ENCODE measurements at places on chromosomes 7 and 10.

DNA sequence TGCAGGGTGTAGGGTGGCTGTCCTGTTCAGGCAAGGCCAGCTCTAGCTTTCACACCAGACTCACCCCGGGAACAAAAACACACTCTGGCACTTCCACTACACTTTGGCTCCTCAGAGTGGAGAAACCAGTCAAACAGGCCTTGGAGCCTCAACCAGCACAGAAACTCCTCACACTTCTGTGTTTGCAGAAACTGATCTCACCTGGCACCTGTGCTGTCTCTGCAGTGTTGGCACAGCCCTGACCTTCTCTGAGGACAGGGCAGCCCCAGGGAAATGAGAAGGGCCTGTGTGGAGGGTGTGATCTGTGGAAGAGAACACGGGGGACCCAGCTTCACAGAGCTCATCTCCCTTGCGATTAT lies 4.1 kb upstream of the CALML5 start:
- DNase-seq, result no peak

GRCh38 chr10:8017277-8017676 lies 37.2 kb upstream of the GATA3 start:
- DNase-seq, result no peak

GRCh38 chr10:51394039-51394438 lies 305.4 kb downstream of the CSTF2T start:
- no peak for DNase-seq

- DNase-seq, result no peak
Measured at GRCh38 chr10:124733571-124734245, 10.5 kb downstream of the FAM53B start.

- DNase-seq, result no peak
Measured at GRCh38 chr7:141484907-141485306, 66.3 kb upstream of the AGK start.

DNA sequence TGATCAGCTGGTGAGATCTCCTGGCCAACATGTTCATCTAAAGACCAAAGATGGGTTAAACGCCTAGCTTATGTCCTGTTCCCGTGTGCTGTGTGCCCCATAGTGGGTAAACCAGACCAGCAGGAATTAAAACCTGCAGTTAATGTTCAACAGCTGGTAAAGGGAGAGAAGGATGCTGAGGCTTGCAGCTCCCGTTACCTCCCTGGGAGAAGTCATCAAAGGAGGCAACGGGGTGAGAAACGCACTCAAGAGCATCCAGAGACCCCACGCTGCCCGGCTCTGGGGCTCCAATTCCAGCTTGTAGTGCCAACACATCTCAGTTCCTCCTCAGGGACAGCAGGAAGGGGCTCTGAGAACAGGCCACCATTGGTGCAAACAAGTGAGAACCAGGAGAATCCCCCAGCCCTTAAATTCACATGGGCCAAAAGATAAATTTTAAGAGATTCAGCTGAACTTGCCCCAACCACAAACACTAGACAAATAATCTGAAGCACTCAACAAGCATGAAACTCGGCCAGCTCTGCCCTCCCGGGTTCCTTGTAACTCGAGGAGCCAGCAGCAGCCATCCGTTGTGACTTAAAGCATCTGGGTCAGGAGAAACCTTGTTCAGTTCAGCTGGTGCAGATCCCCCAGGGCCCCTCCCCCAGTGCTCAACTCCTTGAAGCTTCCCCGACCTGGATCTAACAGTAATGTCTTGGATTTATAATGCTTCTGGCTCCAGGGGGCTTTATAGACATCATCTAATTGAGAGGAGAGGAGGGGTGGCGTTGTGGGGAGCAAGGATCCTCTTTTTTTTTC lies 29.4 kb downstream of the FAM241B start:
- no peak for DNase-seq

DNA sequence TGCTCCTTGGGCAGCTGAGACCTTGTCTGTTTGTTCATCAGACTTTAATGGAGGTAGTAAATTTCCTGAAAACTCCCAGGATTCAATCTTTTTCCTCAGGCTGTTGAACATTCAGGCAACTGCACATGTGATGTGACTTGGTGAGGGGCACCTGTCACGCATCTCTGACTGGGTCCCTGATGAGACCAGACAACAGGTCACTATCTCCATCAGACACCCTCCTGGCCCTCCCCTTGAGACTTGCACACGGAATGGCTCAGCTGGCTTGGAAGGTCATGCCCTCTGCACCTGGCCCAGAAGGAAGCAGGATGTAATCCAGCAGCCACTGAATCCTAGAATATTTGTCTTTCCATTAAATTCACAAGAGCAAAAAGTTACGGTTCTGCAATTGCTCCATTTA lies 15.9 kb downstream of the AQP1 start:
- DNase-seq, result no peak

DNA sequence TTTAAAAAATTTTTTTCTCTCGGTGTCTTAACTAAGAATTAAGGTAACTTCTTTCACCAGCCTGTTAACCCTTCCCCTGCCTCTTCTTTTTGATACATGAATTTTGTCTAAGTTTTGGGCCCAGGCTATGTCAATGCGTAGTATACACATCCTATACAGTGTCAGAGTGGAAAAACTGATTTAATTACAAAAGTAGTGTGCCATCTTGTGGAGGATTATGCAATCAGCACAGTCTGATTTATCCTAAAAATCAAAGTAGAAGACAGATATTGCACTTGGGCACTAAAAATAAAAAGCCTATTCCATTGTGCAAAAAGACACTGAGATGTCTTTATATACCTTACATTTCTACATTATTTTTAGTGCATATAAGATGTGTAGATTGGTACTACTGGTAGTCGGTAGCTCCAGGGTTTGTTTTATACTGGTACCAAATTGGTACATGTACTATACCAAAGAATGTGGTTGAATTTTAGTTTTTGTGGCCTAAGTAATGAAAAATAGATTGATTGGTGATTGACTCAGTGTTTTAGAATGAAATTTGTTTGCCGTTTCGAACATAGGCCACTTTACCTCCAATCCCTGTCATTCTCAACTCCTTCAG lies 96.6 kb downstream of the MKLN1 start:
- peak; percentile 67 for DNase-seq

- DNase-seq, result no peak
Measured at GRCh38 chr10:35470248-35470924, 134.1 kb downstream of the CCNY start.

DNA sequence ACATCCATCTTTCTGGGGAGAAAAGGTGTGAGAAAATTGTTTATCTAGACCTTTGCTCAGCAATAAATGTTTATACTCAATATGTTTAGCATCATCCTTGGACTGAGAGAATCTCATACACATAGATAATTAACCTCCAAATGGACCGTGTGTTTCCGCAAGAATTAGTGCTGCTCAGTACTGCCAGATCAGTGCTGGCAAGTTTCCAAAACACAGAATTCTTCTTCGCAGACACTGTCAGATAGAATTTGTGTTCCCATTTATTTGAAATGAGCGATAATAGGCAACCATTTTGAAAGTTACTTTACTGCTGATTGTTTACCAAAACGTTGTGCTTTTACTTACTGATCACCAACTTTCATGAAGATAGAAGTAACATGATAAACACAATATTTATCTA lies 33.7 kb downstream of the STAMBPL1 start:
- DNase-seq, result no peak

- DNase-seq, result no peak
Measured at GRCh38 chr7:10821156-10821555, 152.5 kb upstream of the PHF14 start.

GRCh38 chr7:96285579-96285978 lies 36.3 kb downstream of the SLC25A13 start:
- no peak for DNase-seq

GRCh38 chr7:106460792-106461254 lies 176.0 kb upstream of the NAMPT start:
- DNase-seq, result no peak

- DNase-seq, result peak; percentile 73
Measured at GRCh38 chr10:12348870-12349628, at the start of gene CAMK1D. TSS of gene CAMK1D (plus strand) at chr10:12349547.

DNA sequence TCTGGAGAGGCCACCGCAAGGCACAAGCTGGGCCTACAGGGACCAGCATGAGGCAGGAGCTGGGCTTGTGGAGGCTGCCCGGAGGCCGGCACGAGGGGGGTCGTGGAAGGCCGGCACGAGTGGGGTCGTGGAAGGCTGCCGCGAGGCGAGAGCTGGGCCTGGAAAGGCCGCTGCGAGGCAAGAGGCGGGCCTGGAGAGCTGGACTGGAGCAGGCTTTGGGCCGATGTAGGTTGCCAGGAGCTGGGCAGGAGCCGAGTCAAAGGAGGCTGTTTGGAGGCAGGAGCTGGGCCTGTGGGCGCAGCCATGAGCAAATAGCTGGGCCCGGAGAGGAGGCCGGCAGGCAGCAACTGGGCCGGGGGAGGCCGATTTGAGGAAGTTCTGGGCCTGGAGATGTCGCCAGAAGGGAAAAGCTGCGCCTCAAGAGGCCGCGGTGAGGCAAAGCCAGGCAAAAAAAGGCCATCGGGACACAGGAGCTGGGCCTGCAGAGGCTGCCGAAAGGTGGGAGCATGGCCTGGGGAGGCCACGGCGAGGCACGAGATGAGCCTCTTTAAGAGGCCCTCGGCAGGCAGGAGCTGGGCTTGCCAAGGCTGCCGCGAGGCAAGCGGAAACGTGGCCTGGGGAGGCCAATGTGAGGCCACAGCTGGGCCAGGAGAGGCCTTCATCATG lies 26.5 kb downstream of the MDH2 start:
- DNase-seq, result no peak

GRCh38 chr10:557792-558328 lies 131.6 kb downstream of the DIP2C start:
- DNase-seq, result no peak

DNA sequence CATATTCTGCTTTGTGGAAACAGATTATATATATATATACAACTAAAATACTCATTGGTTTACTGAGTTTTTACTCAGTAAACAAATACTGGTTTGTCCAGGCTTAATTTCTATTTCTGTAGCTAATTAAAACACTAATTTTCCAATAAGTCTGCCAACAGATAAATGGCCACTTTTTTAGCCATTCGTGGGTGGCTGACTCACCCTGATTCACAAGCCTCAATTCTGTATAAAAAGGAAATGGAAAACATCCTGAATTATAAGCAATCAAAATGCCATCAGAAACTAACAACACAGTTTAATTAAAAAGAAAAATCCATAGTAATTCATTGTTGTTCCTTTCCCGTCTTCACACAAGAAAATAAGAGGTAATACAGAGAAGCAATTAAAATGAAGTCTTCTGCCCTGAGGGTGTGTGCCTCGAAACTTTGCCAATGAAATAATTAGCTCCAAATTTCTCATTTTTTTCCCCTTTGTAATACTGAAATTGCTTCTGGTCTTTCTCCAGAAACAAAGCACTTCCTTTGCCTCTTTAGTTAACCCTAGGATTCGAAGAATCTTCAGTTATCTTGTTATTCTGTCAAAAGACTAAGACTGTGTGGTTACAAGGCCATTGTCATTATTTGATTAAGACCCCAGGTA lies 118.7 kb upstream of the PTN start:
- DNase-seq, result no peak

DNA sequence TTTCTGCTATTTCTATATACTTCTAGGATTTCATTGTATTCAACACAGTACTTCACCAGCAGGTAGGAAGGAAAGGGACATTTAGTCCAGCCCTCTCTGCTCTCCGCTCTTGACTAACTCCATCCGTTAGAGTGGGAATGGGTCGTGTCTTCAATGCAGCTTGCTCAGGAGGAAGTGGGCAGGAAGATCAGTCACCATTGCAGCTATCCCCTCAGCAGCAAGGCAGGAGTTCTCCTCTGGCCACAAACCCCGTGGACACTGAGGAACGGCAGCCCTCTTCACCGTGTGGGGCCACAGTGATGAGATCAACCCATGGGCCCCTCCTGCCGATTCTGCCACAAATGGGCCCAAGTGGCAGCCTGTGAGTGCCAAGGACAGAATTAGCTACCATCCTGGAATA lies 30.2 kb upstream of the IKZF1 start:
- DNase-seq, result no peak

DNA sequence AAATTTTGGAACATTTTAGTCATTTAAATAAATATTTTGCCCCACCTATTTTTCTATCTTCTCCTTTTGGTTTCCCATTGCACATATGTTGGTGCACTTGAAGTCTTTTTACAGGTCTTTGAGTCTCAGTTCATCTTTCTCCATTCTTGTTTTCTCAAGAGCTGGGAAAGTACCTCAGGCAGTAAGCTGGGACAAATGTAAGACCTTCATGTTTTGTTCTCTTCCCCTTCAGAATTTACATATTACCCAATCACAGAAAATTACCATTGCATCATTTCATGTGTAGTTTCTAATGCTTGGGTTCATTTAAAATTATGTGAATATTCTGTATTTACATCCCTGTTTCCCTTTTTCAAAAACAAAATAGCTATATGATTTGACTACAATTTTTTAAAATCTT lies 1150.0 kb upstream of the POT1 start:
- no peak for DNase-seq

- no peak for DNase-seq
Measured at GRCh38 chr7:37050801-37051200, 326.5 kb upstream of the AOAH start.

DNA sequence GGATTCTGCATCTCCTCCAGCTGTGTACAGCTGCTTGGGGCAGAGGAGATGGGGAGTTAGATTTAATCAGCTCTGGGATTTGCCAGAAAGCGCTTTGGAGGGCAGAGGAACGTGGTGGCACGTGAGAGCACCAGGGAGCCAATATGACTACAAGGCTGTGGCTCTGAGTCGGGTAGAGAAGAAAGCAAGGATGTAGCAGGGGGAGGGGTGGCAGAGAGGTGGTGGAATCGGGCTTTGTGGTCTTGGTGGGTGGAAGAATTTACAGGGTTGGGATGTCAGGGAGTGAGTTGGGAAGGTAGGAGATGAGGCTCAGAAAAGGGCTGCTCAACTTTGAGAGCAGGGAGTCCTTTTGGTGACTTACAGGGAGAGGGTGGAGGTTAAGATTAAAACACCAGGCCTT lies 113.6 kb downstream of the CCNY start:
- no peak for DNase-seq

GRCh38 chr7:120014925-120015465 lies 258.0 kb upstream of the KCND2 start:
- DNase-seq, result no peak

- DNase-seq, result no peak
Measured at GRCh38 chr10:27245836-27246235, 5.2 kb upstream of the ACBD5 start.

DNA sequence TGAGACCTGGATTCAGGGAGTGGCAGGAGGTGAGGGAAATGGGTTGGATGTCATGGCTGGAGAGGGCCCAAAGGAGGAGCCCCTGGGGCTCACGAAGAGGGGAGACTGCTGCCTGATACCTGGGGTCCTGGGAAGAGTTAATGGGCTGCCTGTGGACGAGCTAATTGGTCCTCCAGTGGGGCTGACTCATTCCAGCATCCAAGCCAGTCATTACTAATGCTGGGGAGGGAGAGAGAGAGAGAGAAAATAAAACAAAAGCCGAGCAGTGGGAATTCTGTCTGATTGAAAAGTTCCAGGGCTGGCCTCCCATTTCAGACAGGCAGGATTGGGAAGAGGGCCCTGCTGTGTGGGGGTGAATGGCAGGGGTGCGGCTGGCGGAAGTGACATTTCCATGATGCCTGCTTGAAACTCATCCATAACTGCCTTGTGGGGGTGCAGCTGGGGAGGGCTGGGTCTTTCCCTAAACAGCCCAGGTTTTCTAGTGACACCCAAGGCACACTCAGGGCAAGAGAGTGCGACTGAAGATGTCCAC lies 297.8 kb downstream of the RPS24 start:
- no peak for DNase-seq

Measured in hematopoietic multipotent progenitor cell treated with erythropoietin and hydrocortisone succinate and interleukin-3 and kit ligand, for 8 days (in vitro differentiated cells).